ENCODE measurements at places on chromosomes 2 and 18.

DNA sequence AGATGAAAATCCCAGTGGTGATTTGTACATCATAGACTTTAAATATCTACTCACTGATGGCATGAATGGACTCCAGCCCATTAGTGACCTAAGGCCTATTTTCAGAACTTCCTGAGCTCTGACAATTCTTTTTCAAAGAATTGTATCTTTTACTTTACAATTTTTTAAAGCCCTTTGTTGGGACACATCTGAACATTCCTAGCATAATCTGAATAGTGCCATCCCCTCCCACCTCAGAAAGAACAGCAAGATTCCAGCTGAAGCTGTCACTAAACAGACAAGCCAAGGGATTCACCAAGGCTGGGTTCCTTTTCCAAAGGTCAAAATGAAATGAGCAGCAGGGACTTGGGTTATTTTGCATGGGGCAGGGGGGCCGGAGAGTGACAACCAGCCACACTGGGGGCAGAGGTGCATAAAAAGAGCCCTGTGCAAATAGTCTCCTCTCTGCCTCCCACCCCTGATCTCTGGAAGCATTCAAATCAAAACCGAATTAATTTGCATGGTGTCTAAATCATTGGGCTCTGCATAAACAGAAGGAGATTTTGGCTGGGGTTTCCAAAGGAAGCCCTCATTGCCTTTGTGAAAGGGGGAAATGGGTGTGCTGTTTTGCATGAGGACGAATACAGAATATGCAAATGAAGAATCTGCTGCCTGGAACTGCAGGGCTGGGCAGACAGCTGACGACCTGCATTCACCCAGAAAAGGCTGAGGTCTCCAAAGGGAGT lies 17.2 kb downstream of the EPHA4 start:
- DNase-seq, result no peak

- no peak for DNase-seq
These were observed 266.6 kb upstream of the CYP26B1 start for GRCh38 chr2:72414137-72414760.

DNA sequence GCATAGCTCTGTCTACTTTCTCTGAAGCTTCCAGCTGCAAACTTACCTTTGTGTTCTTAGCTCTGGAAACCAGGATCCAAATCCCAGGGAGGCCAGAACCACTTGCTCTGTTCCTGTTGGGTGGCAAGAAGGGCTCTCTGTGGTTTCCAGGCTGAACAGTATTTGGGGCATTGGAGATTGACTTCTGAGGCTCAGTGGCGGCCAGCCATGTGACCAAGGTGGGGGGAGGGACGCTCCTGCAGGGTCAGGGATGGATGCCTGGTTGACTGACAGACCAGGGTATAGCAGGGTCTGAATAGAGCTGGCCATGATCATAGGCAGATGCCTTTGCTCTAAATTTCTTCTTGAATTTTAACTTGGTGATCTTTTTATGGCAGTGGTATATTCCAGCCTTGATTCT lies 15.1 kb downstream of the SLC4A5 start:
- DNase-seq, result no peak

DNA sequence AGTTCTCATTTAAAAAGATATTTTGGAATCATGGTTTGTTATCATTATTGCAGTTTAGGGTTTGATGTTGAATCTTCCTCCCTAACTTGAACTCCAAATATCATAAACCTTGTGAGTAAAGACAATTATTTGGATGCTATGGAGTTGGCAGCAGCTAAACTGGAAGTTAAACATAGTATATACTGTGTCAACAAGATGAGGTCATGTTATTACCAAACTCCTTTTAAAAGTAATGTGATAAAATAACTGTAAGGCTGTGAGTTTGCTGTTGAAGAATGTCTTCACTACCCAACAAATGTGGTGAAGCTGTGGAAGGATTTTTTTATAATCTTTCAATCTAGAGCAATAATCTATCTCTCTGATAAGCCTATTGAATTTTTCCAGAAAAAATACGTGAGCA lies 16.0 kb downstream of the DNAH6 start:
- no peak for DNase-seq

- no peak for DNase-seq
These were observed 95.9 kb upstream of the STON1 start for GRCh38 chr2:48434101-48434500.

Data from astrocyte of the spinal cord (primary cell).